Activated CD8-positive, alpha-beta T cell treated with anti-CD3 and anti-CD28 coated beads for 36 hours (primary cell): ENCODE measurements at places on chromosomes 4 and X.

DNA sequence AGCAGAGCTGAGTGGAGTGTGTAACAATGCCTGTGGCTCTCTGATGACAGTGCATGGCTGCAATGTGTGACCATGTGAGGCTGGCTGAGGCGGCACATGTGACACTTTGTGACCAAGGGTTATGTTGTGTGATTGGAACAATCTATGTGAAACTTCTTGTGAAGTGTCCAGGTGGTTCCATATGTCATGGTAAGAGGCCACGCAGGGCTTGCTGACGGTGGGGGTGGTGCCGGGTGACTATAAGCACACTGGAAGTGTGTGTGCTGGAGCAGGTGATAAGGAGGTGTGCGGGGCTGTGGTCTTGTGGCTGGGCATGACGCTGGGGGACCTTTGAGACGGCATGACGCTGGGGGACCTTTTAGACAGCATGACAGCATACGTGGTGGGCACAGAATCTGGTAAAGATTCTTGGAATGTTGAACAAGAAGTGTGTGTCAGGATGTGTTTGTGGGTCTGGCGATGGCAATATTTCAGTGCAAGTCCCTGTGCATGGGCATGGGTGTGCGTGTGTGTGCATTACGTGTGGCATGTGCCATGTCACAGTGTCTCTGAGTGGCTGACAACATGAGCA lies 7.4 kb upstream of the HDAC6 start:
- no peaks in the 10 kb centered on the region for H3K27me3 ChIP-seq
- no peaks in the 10 kb centered on the region for H3K36me3 ChIP-seq
- DNase-seq, result no peak
- peaks cover 5% of the 10 kb centered on the region for H3K4me1 ChIP-seq
- H3K27ac ChIP-seq, result no peak overlapping the region
- no peak overlapping the region for H3K4me3 ChIP-seq

DNA sequence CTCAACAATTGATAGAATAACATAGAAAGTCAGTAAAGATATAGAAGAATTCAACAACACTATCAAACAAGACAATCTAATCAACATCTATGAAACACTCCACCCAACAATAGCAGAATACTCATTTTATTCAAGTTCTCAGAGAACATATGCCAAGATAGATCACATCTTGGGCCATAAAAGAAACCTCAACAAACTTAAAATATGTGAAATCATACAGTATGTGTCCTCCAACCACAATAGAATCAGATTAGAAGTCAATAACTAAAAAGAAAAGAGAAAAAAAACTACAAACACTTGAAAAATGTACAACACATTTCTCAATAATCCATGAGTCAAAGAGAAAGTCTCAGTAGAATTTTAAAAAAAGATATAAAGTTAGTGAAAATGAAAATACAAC lies 78.6 kb upstream of the LDB2 start:
- no peak overlapping the region for H3K27ac ChIP-seq
- H3K27me3 ChIP-seq, result no peaks in the 10 kb centered on the region
- H3K4me1 ChIP-seq, result no peaks in the 10 kb centered on the region
- no peaks in the 10 kb centered on the region for H3K36me3 ChIP-seq

- no peak for DNase-seq
- H3K27me3 ChIP-seq, result peaks cover 36% of the 10 kb centered on the region
- no peak overlapping the region for H3K27ac ChIP-seq
Observed at GRCh38 chr4:139732991-139733570, 67.5 kb downstream of the MGST2 start.

DNA sequence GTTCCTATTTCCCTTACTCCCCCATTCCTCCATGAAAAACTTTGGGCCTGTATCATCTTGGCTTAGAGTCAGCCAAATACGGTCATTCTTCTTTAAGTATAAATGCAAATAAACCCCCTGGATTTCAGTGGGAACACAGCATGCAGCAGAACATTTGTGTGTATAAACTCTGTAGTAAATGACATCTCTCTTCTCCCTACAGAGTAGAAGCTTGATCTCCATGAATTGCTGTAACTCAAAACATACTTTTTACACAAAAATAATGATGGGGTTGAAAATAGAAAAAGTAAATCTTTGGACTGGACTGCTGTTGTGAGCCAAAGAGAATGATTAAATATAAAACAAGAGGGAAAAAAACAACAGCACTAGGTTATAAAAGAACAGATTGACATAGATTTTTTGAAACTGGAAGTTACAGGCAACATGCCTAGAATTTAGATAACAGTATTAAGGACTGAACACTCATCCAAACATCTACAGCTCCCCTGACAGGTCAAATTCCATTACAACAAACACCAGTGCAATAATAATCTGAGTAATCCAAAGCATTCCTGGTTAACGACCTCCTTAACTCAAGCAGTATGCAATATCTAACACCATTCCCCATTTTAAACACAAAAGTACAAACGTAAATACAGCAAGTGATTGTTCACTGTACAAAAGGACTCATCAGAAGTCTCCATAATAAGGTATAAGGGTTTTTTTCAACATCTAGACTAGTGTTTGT lies 30.7 kb downstream of the TSPAN5 start:
- no peak overlapping the region for H3K4me3 ChIP-seq
- peaks cover 2% of the 10 kb centered on the region for H3K36me3 ChIP-seq
- DNase-seq, result no peak
- peaks cover 49% of the 10 kb centered on the region for H3K4me1 ChIP-seq
- H3K27ac ChIP-seq, result no peak overlapping the region

DNA sequence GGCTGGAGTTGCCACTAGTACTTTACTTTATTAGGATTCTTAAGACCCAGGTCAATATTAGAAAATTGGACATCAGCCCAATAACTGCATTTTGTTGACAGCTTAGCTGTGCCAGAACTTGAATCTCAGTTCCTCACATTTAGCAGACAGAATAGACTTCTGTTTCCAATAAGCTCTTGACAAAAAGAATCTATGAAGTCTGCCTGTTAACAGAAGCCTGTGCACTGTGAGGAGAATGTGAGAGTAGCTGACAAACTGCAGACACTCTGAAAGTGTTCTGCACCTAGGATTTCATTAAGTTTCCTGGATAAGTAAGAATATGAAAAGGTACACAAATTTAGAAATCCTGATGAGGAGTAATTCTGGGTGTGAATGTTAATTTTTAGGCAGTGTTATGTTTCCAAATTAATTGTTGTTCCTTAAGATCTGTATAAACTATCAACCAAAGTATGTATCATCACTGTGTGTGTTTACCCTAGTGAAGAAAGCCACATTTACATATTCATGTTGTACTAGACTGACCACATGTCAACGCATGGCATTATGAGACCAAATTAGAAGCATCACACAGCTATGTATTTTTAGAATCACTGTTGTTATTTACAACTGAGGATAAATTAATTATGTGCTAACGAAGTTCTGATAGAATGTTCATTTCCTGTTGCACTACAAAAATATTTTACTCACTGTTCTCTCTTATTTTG lies 756.4 kb upstream of the IGFBP7 start:
- H3K4me3 ChIP-seq, result no peak overlapping the region
- no peaks in the 10 kb centered on the region for H3K36me3 ChIP-seq
- no peak overlapping the region for H3K27ac ChIP-seq
- H3K27me3 ChIP-seq, result no peaks in the 10 kb centered on the region
- DNase-seq, result no peak

GRCh38 chrX:108138814-108139702 lies 47.5 kb downstream of the ATG4A start:
- H3K4me1 ChIP-seq, result no peaks in the 10 kb centered on the region
- no peak overlapping the region for H3K27ac ChIP-seq

GRCh38 chrX:19331831-19332230 lies 11.9 kb upstream of the PDHA1 start:
- H3K4me1 ChIP-seq, result no peaks in the 10 kb centered on the region
- no peak overlapping the region for H3K4me3 ChIP-seq
- no peak overlapping the region for H3K27ac ChIP-seq
- DNase-seq, result no peak
- no peaks in the 10 kb centered on the region for H3K36me3 ChIP-seq

- H3K4me1 ChIP-seq, result no peaks in the 10 kb centered on the region
- H3K36me3 ChIP-seq, result no peaks in the 10 kb centered on the region
- H3K27ac ChIP-seq, result no peak overlapping the region
- H3K27me3 ChIP-seq, result no peaks in the 10 kb centered on the region
Observed at GRCh38 chr4:31374256-31374960, 654.2 kb downstream of the PCDH7 start.

DNA sequence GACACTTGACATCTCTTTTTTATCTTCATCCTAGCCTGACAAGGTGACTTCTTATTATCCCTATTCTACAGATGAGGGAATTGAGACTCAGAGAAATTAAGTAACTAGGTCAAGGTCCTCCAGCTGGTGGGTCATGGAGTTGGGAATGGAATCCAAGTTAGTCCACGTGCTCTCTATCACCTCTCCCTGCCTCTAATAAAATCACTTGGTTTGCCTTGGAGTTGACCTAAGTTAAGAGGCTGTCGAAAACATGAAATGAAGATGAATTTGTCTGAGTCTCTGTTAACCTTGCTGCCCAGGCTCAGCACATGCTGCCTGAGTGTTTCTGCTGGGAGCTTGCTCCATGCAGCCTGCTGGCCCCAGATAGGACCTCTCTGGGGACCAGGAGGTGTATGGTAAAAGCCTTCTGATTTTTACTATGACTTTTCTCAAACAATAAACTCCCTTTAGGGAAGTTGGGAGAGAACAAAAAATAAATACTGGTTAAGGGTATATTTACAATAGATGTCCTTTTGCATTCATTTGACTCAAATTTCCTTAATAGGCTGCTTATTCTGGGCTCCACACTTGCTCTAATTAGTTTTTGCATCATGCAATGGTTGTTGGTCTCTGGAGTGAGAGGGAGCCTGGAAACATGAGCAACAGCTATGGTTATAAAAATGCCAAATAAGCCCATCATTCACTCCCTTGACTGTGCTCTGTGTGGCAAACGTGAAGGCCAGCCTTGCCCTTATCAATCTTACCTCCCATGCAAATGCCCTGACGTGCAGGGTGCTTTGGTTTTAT lies 61.6 kb upstream of the DHX15 start:
- no peak overlapping the region for H3K4me3 ChIP-seq
- no peaks in the 10 kb centered on the region for H3K36me3 ChIP-seq
- H3K27ac ChIP-seq, result no peak overlapping the region
- no peak for DNase-seq
- H3K4me1 ChIP-seq, result no peaks in the 10 kb centered on the region

DNA sequence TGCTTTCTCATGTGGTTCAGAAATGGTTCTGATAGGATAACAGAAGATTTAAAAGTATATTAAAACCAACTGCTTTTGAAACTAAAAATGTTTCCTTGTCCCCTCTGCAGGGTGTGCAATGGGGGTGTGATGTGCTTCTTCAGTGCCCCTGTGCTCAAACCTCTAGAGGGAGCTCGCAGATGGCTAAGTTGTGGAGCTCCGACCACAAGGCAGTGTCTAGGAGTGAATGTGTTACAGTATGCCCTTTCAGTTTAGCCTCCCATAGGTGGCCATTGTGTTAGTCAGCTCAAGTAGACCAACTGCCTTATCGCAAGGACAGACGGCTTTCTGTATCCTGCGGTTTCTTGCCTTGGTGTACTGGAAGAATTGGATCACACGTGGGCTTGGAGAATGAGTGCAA lies 130.5 kb downstream of the TENT5D start:
- no peaks in the 10 kb centered on the region for H3K27me3 ChIP-seq
- no peak overlapping the region for H3K4me3 ChIP-seq
- DNase-seq, result no peak
- H3K4me1 ChIP-seq, result no peaks in the 10 kb centered on the region
- no peaks in the 10 kb centered on the region for H3K36me3 ChIP-seq
- H3K27ac ChIP-seq, result no peak overlapping the region

DNA sequence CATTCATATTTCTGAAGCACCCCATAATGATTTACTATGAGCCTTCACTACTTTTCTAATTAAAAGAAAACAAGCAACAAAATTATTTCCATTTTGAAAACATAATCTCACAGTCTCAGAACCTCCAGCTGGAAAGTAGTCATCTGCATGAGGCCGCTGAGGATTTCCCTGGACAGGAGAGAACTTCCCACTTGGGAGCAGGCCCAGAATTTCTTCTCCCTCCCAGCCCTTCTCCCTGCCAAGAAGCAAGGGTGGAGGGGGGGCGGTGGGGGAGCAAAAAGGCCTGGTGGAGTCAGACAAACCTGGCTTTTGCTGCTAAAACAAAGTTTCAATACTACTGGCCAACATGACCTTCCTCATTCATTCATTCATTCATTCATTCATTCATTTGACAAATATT lies 167.3 kb downstream of the PJA1 start:
- no peaks in the 10 kb centered on the region for H3K27me3 ChIP-seq
- no peak overlapping the region for H3K4me3 ChIP-seq
- no peaks in the 10 kb centered on the region for H3K4me1 ChIP-seq
- no peaks in the 10 kb centered on the region for H3K36me3 ChIP-seq
- no peak for DNase-seq

DNA sequence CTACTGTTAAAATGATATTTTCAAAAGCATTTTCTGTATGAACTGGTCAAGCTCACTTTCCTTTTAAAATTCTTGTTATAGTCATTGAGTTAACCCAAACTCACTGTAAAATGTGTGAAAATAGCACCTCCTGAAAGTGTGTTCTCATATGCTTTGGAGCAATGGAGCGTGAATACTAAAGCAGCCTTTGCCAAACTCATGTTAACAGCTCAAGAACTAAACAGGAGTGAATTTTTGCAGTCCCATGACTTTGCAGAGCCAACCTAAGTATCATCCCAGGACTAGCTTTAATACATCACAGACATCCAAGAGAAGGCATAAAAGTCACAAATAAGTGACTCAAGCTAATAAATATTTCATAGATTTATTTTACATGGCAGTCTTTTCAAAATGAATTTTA lies 2.3 kb downstream of the AMMECR1 start:
- no peak for DNase-seq
- H3K36me3 ChIP-seq, result no peaks in the 10 kb centered on the region
- H3K27ac ChIP-seq, result no peak overlapping the region
- peak overlapping the region; percentile 91 for H3K4me3 ChIP-seq
- H3K27me3 ChIP-seq, result no peaks in the 10 kb centered on the region
- peaks cover 53% of the 10 kb centered on the region for H3K4me1 ChIP-seq

- H3K4me3 ChIP-seq, result no peak overlapping the region
- H3K4me1 ChIP-seq, result no peaks in the 10 kb centered on the region
Observed at GRCh38 chrX:68462653-68463052, 29.4 kb upstream of the OPHN1 start.

- H3K27ac ChIP-seq, result no peak overlapping the region
- DNase-seq, result no peak
- H3K4me1 ChIP-seq, result no peaks in the 10 kb centered on the region
Observed at GRCh38 chr4:34720571-34720970, 1523.7 kb downstream of the ARAP2 start.

GRCh38 chr4:14863418-14864364 lies 138.6 kb upstream of the CPEB2 start:
- no peaks in the 10 kb centered on the region for H3K36me3 ChIP-seq
- H3K4me3 ChIP-seq, result no peak overlapping the region
- no peak for DNase-seq
- no peaks in the 10 kb centered on the region for H3K4me1 ChIP-seq
- H3K27me3 ChIP-seq, result peaks cover 30% of the 10 kb centered on the region

- no peaks in the 10 kb centered on the region for H3K27me3 ChIP-seq
- DNase-seq, result no peak
- no peaks in the 10 kb centered on the region for H3K36me3 ChIP-seq
- H3K4me3 ChIP-seq, result no peak overlapping the region
- no peak overlapping the region for H3K27ac ChIP-seq
- H3K4me1 ChIP-seq, result no peaks in the 10 kb centered on the region
Observed at GRCh38 chr4:189162888-189163287, 777.8 kb upstream of the FRG1 start.
